Activated T-cell treated with anti-CD3 and anti-CD28 coated beads for 24 hours (primary cell): ENCODE measurements at places on chromosomes 13 and 19.
A peak's percentile ranks its signal among the peaks of the same experiment; 100 is the strongest.

GRCh38 chr19:6210721-6211600 lies 68.8 kb downstream of the MLLT1 start:
- no peak for DNase-seq

DNA sequence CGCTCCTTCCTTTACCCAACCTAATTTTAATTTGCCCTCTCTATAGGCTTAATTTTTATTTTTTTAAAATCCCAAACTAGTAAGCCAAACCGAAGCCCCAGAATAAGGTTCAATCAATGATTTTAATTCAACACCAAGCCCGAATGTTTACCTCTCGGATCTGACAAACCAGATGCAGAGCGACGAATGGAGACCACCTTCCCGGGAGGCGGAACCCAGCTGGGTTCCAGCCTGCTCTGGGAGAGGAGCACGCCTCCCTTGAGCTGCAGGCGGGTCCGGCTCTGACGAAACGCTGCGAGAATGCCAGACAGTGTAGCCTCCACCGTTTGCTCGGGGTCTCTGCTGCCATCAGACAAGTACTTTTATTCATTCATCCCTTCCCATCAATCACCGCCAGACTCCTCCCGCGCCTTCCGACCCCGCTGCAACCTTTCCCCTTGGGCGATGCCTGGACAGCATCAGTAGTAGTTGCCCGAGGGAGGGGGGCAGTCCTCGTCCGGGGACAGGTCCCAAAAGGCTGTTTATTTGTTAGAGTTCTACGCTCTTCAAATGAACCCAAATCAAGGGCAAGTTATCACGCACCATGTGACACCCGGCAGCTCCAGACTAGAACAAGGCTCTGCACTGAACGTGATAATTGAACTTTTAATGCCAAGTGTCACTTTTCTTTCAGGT lies 752 bp upstream of the EDNRB start:
- DNase-seq = no peak

- no peak for DNase-seq
These were observed 229.8 kb downstream of the KLF5 start for GRCh38 chr13:73288596-73288995.

DNA sequence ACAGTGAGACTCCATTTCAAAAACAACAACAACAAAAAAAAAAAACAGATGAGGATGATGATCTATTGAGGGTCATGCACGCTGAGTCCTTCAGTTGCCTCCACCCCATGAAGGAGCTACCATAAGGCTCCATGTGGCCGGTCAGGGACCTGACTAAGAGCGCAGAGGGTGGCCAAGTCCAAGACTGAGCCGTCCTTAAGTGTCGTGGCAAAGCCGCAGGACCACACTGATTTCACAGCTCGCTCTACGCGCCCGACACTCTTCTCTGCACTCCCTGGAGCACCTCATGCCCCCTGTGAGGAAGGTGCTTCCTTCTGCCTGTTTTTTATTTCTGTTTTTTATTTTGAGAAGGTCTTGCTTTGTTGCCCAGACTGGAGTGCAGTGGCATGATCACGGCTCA lies 12.3 kb downstream of the TTYH1 start:
- DNase-seq = no peak

GRCh38 chr13:60229708-60230272 lies 66.1 kb upstream of the DIAPH3 start:
- no peak for DNase-seq

- DNase-seq = peak; percentile 75
These were observed 13.1 kb upstream of the NANOS2 start for GRCh38 chr19:45927565-45928261.

DNA sequence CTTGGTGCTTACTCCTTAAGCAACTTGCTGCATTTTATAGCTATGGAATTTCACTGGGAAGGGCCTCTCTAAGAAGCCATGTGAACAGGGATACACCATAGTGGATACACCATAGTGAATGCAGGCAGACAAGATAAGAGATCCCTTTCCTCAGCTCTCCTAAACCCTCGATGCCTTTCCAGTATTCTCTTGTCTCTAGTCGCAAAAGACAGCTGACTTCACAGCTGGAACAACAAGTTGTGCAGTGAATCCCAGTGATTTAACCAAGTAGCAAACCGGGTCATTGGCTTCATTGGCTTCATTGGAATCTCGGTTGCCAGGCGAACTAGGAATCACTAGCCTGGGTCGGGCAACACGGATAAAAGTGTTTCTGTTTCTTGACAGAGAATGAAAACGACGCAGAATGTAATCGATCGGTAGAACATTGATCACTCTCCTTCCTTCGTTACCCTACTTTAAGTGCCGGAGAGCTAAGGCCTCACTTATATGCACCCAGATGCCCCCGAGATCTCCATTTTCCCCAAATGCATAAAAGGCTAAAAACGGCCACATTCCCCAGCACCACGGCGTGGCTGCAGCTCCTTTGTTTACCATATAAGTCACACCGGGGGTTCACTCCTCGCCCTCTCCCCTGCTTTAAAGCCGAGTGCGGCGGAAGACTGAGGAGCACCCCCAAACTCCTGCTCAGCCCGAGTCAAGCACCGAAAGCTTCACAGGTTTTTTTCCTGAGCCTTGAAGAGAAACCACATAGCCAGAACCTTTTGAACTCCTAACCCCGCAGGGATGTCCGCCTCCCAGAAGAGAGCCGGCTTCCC lies 674 bp downstream of the TRPC4 start:
- no peak for DNase-seq

DNA sequence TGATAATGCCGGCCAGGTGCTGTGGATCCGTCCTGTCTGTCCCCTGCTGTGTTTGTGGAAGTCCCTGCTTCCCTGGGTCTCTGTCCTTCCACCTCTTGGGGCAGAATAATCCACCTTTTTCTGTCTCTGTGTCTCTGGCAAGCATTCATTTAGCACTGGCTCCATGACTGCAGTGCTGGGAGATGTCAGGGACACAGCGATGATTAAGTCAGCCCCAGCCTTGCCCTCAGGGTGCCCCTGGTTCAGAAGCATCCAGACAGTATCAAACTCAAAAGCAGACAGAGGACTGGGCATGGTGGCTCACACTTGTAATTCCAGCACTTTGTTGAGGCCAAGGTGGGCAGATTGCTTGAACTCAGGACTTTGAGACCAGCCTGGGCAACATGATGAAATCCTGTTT lies 1.5 kb downstream of the HIPK4 start:
- no peak for DNase-seq

GRCh38 chr13:24166561-24166960 lies 6.0 kb downstream of the SPATA13 start:
- DNase-seq = no peak

- peak; percentile 2 for DNase-seq
These were observed 129.8 kb downstream of the DLEU7 start for GRCh38 chr13:50713523-50714248.

- no peak for DNase-seq
These were observed 541.0 kb downstream of the RFC3 start for GRCh38 chr13:34358811-34359513.

DNA sequence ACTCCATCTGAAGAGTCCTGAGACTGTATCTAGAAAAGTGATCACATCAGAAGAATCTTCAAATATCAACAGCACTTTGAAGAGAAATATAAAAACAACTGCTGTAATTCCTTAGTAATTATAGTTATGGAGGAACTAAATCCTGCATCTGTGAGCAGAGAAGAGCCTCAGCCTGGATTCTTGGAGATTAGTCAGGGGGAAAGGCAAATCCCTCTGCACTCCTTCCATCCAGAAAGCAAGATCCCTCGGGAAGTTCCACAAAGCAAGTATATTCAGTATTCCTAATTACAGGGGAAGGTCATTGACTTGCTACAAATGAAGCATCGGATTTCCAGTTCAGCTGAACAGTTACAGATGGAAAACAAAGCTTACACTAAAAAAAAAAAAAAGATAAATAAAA lies 256.6 kb upstream of the IPO5 start:
- no peak for DNase-seq

- no peak for DNase-seq
These were observed 169.3 kb downstream of the DCT start for GRCh38 chr13:94309997-94310855.

- DNase-seq = no peak
These were observed 911 bp downstream of the ENOX1 start for GRCh38 chr13:43785650-43786471.

DNA sequence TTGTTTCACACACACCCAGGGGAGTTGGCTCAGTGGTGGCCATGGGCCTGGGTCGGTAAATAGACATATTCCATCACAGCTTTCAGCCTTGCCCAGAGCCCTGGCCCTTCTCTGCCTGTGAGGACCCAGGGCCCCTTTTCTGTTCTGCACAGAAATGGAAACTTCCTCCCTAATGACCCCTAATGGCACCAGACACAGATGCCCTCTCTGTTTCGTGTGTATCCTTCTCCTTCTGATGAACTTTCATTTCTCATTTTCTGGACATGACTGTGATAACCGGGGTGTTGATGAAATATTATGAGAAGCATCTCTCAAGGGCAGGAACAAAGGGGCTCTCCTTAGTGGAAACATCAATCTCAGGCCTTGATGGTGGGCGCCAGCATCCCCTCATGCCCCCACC lies 12.8 kb downstream of the LILRA1 start:
- no peak for DNase-seq

DNA sequence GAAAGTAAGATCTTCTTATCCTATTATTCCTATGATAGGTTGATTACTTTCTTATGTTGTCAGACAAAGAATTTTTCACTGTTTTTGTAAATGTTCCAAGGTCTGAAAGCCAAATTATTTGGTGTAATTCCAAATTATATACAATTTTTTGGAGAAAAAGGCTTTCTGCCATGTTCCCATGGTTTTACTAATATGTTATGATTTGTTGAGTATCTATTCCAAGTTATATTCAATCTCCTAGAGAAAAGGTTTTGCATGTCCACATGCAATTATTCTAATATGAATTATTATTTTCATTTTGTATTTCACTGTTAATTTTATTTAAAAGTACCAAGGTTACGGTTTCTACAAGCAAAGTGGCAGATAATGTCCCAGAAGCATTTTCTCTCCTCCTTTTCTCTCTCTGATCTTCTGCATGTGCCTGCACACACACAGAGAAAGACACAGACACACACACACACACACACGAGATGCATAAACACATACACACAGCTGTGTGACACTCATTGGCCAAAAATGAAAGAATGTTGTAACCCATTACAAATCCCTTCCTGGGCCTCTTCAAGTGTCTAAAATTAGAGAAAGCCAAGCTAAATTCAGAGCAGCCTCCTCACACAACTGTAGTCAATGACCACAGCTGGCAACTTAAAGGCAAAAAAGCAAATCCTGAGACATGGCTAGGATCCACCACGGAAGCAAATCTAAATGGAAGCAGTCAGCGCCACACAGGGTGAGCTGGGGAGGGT lies 621.0 kb downstream of the EFNB2 start:
- DNase-seq = no peak

DNA sequence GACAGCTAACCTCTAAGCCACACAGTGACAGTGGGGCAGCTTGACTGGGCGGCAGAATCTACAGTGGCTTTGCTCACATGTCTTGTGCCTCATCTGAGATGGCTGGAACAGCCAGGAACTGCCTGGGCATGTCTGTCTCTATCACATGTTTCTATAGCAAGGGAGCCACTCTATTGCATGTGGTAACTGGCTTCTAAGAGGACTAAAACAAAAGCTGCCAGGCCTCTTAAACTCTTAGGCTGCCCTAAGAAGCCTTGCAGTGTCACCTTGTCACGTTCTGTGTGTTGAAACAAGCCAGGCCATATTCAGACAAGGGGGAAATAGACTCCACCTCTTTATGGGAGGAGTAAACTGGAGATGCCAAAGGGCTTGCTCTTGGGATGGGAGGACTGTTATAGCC lies 122.9 kb upstream of the MAB21L1 start:
- DNase-seq = no peak

- DNase-seq = peak; percentile 55
These were observed 21.7 kb upstream of the ZNF429 start for GRCh38 chr19:21483589-21484170.

- DNase-seq = no peak
These were observed 96.2 kb downstream of the LHFPL6 start for GRCh38 chr13:39506559-39507390.

- no peak for DNase-seq
These were observed 250.3 kb downstream of the COL4A1 start for GRCh38 chr13:110056640-110057039.

DNA sequence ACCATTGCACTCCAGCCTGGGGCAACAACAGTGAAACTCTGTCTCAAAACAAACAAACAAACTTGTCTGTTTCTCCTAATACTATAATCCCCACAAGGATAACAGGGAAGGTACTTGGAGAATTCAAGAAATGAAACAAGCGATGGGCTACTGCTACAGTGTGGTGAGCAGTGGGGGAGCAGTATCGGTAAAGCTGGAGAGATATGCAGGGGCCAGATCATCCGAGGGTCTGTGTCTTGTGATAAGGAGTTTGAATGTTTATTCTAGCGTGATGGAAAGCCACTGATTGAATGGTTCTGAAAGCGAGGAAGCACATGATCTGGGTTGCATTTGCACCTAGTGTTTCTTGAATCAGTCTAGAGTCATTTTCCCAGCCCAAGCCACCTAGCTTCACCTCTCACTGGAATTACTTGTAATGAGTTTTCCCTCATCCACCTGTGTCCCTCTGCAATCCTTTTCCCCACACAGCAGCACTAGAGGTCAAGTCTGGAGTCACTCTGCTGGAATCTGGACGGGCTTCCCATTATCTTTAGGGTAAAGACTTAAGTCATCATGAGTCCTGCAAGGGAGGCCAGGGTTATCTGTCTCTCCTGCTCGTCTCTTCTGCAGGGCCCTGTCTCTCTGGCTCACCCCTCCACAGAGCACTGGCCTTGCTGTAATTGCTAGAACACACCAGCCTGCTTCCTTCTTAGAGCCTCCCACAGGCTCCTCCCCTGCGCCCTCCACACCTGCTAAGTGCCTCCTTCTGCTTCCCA lies 162.3 kb downstream of the KLF5 start:
- no peak for DNase-seq

- no peak for DNase-seq
These were observed 124.7 kb downstream of the RGCC start for GRCh38 chr13:41582027-41582463.

DNA sequence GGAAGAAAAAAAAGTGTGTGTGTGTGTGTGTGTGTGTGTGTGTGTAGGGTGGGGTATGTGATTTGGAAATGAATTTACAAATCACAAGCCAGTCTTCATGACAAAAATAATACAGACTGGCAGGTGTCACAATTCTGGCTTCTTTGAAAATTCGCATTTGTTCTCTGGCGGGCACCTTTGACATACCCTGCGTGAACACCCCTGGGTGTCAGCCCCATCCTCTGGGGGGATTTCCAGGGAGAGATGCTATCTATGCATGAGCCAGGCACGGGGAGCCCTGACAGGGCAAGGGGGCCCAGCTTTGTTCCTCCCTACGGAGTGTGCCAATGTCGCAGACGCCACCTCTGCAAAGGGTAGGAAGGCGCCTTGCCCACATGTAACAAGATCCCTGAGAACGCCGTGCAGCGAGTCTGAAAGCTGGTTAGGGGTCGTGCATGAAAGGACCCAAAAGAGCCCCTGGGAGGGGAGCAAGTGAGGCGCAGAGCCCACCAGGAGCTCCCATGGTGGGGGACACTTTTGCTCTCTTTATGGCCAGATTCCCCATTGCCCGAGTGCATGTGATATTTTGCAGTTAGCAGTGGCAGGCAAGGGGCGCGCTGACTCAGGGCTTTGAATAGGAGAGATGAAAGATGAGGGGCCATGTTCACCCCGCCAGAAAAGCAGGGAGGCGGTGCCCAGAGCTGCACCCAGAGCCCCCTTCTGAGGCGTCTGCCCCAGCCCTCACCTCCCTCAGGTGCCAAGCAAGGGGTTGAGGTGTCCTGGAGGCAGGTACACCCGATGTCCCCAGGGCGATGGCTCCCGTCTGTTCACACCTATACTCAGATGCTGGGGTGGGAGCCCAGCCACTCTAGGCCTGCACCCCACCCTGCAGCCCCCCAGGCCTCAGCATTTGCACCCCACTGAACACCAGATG lies 45.3 kb downstream of the KLF2 start:
- DNase-seq = no peak

- no peak for DNase-seq
These were observed 289.9 kb downstream of the RFC3 start for GRCh38 chr13:34107806-34108205.
